ENCODE measurements at places on chromosomes 6 and 20. TPM values are rescaled to one million over a fixed set of nuclear protein-coding genes. Genes with fewer than 3 reads are reported as not detected.

GRCh38 chr6:144162977-144163376 lies 12.7 kb downstream of the STX11 start:
- no peak for DNase-seq

The PTCRA gene
- not detected for total RNA-seq

The PDRG1 gene
- 8.4 TPM for total RNA-seq

DNA sequence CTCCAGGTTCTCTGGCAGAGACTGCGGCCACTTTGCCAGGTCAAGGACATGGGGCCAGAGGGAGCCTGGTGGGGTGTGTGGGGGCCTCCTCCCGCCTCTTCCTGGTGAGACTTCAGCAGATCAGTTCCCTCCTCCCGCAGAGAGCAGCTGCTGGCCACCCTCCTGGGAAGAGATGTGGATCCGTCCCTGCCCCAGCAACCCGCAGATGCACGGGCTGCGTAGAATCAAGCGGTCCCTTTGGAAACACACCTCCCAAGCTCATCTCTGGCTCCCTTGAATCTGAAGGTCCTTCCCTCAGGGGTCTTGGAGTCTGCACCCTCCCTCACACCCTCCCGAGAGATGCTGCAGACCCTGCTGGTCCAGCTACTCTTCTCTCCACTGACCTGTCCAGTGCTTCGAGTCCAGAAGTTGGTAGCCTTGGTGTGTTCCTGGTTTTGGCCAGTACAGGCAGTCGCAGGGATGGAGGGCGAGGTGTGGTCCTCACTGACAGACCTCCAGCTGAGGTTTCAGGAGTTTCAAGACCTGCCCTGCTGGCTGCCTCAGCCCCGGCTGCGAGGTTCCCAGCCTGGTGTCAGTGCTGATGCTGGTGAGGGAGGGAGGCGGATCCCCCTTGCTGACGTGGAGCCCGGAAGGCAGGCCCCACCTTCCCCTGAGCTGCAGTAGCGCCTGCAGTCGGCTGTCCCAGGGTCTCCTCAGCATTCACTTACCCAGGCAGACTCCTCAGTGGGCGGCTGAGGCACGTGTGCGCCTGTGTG lies at the start of gene NPBWR2:
Gene NPBWR2 (minus strand): TSS at position 585 of the 755 bp plus-strand sequence. CDS start 734 bp downstream, outside the sequence.
- peak; percentile 88 for DNase-seq

The LGSN gene
- 0.07 TPM for total RNA-seq

DNA sequence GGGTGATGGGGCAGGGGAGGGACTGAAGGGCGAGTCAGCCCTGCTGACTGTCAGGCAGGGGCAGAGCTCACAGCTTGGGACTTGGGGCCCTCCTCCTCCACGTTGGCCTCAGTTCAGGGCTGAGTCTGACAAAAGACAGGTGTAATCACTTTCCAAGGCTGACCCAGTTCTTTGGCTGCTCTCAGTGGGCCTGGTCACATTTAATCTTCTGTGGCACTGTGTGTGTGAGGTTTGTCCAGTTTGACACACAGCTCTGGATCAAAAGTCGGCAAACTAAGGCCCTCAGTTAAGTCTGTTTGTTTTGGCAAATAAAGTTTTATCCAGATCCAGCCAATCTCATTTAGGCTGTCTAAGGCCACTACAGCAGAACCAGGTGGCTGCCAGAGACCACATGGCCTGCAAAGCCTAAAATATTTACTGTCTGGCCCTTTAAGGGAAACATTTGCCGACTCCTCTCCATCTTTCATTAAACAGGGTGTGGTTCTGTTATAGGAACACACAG lies 5.1 kb upstream of the MAP1LC3A start:
- peak; percentile 37 for DNase-seq

- no peak for DNase-seq
Observed at GRCh38 chr6:117495869-117496268, 13.4 kb downstream of the DCBLD1 start.

The TMEM200A gene
- total RNA-seq: 4.2 TPM

DNA sequence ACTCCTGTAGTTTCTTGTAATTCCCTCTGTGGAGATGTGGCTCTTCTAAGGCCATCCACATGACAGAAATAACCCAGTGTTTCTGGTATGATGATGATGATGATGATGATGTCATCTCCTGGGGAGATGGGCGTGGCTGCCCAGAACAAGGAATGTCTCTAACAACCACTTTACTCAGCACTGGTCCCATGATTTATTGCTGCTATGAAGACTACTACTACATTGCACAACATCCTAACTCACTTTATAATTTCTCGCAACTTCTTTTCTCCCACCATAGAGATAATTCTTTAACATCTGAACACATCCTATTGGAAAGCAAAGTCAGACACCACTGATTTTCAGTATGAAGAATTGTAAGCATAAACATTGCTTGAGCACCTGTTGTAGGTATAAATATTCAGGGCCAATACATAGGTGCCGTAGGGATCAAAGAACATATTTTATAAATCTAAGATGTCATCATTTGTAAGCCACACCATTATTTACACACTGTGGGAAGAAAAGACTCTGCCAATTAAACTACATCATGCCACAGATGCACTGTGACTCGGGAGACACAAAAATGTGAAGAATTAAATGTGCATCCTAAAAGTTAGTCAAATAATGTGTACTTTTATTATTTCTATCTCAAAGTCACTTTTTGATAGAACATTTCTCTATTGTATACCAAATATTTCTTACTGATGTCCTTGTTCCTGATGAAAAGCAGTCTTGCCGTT lies 6.4 kb downstream of the TPMT start:
- no peak for DNase-seq

The PPP1R3G gene
- total RNA-seq: 0.48 TPM
